Panc1 (cell line): ENCODE measurements at places on chromosomes 5 and 9. TPM values are rescaled to one million over a fixed set of nuclear protein-coding genes. Genes with fewer than 3 reads are reported as not detected.

The OBP2B gene
- not detected for total RNA-seq

The CYLC2 gene
- total RNA-seq = not detected

The AK6 gene
- total RNA-seq = 61.3 TPM

The SLC45A2 gene
- not detected for total RNA-seq

The PAEP gene
- not detected for total RNA-seq
